ENCODE measurements at places on chromosomes 1 and 21.

- DNase-seq: peak; percentile 86
These were observed 51.9 kb upstream of the CD34 start for GRCh38 chr1:207962716-207963426.

DNA sequence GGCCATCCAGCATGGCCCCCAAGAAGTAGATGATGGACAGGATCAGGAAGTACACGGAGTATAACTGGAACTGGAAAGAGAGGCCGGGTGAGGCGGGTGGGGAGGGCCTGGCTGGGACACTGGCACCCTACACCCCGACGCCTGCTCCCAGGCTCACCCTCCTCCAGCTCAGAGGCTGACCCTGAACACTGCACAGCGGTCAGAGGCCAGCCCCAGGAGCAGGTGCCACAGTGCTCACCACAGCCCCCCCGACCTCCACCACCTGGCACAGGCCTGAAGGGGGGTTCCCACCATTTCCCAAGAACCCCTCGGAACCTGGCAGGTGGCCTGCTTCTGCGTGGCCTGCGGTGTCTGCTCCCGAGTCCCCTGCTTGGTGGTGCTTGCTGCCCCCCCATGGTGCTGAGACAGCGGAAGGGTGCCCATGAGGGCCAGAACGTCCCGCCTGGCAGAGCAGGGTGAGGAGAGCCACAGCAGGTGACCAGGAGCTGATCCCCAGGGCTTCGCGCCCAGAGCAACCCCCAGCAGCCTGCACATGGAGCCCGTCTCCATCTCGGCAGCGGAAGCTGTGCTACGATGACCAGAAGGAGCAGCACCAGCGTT is 26.1 kb downstream of the SLC19A1 start:
- no peak for DNase-seq

DNA sequence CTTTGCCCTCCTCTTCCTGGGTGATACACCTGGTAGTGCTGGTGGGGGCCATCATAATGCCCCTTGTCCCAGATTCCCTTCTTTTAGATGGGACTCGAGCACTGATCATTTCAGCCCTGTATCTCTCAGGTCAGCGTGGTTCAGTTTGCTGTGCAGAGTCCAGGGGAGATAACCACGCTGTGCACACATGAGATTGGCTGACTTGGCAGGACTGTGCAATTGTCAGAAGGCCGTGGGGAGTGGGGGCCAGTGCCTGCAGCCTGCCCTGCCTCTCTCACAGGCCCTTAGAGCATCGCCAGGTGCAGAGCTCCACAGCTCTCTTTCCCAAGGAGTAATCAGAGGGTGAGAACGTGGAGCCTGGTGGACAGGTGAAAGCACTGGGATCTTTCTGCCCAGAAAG is 15.2 kb downstream of the EPHX1 start:
- DNase-seq: no peak

GRCh38 chr1:12106153-12106552 is 43.0 kb downstream of the TNFRSF8 start:
- no peak for DNase-seq

GRCh38 chr21:35136586-35137219 is 87.6 kb upstream of the RUNX1 start:
- DNase-seq: no peak

DNA sequence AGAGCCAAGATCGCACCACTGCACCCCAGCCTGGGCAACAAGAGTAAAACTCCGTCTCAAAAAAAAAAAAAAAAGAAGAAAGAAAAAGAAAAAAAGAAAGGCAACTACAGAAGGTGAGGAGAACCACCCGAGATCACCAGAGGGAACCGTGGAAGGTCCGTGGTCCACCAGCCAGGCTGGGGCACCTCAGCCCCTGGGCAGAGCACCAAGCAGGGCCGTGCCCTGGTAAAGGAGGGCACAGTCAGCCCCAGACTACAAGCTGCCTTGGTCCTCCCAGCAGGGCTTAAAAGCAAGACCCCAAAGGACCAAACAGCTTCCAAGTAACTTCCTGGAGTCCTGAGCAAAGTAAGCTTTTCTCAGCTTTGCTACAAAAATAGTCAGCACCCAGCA is 8.8 kb upstream of the SAMD11 start:
- no peak for DNase-seq

- DNase-seq: no peak
These were observed 8.6 kb upstream of the COL6A2 start for GRCh38 chr21:46089285-46089684.

- DNase-seq: no peak
These were observed 1.7 kb upstream of the CLCA1 start for GRCh38 chr1:86466986-86467385.

GRCh38 chr1:208393826-208394225 is 149.6 kb upstream of the PLXNA2 start:
- DNase-seq: no peak

DNA sequence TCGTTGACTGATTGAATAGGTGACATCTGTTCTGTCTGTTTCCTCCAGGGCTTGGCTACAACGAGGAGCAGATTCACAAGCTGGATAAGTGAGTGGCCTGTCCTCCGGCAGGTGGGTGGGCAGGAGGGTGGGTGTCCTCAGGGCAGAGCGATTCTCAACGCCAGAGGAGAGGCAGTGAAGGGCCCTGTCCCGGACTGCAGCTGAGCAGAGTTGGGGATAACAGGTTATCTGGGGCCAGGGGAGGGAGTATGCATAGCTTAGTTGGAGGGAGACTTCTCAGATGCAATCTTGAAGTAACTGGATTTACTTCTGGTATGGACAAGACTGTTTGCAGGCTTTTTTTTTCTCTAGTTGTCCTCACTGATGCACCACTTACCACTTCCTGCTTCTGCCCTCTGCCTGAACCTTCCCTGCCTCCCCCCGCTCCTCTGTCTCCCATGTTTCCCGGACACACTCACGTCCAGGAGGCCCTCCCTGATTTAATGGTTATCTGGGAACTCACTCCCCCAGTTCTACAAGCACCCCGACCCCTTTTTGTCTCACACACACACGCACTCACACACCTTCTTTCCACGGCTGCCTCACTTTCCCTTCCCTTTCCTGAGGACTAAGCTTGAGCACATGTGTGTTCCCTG is 16.4 kb upstream of the RASSF5 start:
- DNase-seq: no peak

DNA sequence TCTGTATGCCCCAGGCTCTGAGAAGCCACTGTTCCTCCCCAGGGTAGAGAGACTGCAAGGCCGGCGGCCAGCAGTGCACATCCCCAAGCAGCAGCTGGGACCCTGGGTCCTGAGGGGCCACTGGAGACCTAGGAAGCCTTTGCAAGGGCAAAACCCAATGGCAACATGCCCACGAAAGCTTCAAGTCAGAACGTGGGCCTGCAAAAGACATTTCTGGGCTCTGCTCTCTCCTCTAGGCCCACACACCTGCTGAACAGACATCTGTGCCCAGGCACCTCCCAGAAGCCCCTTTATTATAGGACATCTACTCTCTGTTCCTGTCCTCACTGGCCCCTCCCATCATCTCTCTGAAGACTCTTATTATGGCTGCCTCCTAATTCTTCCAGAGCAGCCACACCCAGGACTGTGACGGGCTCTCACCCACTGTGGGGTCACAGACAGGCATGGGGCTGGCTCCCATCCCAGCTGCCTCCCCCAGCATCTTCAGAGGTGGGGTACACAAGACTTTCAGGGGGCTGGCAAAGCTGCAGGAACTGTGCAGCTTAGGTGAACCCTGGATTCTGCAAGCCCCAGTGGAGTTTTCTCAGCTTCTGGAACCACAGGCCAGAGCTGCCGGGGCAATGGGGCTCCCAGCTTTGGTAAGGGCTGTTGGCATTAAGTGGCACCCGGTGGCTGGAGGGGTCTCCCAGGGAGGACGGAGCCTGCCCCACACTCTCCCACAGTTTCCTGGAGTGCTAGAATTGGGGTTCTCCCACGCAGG is 12.6 kb downstream of the TRIM11 start:
- DNase-seq: no peak

- DNase-seq: no peak
These were observed 24.8 kb downstream of the MARK1 start for GRCh38 chr1:220552672-220553260.

GRCh38 chr21:34022627-34023335 is 50.6 kb upstream of the MRPS6 start:
- DNase-seq: peak; percentile 60

- no peak for DNase-seq
These were observed 259.9 kb downstream of the HHIPL2 start for GRCh38 chr1:222288053-222288452.

GRCh38 chr1:183237046-183237445 is 51.0 kb downstream of the LAMC2 start:
- DNase-seq: no peak

All from bone marrow (tissue), 2 donors.